ENCODE measurements at places on chromosomes 2 and 18. TPM values are rescaled to one million over a fixed set of nuclear protein-coding genes. Genes with fewer than 3 reads are reported as not detected.

DNA sequence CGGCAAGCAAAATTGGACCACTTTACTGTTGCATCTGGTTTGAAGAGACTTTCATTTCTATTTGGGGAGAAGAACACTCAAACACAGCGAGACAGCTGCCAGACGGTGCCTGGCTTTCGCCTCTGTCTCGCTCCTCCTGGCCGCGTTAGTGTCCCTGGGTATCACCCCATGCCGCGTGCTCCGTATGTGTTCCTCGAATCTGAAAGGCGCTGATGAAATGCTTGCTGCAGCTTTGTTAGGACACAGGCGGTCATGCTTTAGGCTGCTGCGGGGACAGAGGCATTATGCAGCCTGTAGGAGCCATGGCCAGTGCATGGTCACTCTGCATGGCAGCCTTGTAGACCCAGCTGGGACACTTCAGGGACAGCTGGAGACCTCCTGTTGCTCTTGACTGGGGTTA, 53.9 kb downstream of the LDLRAD4 start:
- no peak for DNase-seq

GRCh38 chr18:6731222-6731596, 1.7 kb downstream of the ARHGAP28 start:
- no peak for DNase-seq

- DNase-seq: no peak
Measured at GRCh38 chr2:236748801-236749200, 179.2 kb downstream of the ACKR3 start.

- DNase-seq: no peak
Measured at GRCh38 chr2:40343902-40344301, 108.0 kb downstream of the SLC8A1 start.

DNA sequence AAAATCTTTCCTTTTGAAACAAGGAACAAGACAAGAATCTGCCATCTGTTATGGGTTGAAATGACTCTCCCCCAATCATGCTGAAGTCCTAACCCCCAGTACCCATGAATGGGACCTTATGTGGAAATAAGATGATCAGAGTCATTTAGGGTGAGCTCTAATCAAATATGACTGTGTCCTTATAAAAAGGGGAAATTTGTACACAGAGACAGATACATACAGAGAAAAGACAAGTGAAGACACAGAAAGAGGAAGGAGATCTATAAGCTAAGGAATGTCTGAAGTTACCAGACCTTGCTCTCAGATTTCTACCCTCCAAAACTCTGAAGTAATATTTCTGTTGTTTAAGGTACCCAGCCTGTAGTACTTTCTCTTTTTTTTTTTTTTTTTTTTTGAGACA, 15.7 kb downstream of the TGFBRAP1 start:
- no peak for DNase-seq

GRCh38 chr2:95057535-95058370, 32.2 kb downstream of the MAL start:
- no peak for DNase-seq

GRCh38 chr18:48330016-48330991, 78.9 kb downstream of the ZBTB7C start:
- DNase-seq: no peak

GRCh38 chr2:186995092-186995491, 146.1 kb upstream of the ZSWIM2 start:
- no peak for DNase-seq

DNA sequence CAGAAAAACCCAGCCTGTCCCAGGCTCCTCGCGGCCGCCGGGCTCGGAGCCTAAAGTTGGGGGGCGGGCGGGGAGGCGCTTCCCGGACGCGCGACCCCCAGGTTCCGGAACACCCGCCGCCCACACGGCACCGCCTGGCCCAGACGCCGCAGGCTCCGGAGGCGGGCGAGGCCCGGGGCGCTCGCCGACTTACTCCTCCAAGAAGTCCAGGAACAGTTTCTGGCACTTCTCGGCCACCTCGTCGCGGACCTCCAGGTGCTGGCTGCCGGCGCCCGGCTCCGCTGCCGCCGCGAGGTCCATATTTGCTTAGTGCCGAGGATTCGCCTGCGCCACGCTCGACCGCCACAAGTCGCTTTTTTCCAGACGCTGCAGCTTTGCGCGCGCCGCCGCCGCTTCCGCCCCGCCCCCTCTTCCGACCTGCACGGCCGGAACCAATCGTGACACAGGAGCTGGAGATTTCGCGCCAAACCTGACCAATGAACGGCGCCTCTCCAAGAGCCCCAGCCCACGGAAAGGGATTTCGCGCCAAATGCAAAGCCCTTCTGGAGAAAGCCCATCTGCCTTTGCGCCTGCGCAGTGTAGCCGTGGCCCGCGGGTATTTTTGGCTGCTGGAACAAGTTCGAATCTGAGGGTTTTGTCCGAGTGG, at the start of gene MCM6:
MCM6 (minus strand) TSS at position 378 of the 646 bp plus-strand sequence; CDS start at position 300, 78 bp downstream.
- peak; percentile 98 for DNase-seq

DNA sequence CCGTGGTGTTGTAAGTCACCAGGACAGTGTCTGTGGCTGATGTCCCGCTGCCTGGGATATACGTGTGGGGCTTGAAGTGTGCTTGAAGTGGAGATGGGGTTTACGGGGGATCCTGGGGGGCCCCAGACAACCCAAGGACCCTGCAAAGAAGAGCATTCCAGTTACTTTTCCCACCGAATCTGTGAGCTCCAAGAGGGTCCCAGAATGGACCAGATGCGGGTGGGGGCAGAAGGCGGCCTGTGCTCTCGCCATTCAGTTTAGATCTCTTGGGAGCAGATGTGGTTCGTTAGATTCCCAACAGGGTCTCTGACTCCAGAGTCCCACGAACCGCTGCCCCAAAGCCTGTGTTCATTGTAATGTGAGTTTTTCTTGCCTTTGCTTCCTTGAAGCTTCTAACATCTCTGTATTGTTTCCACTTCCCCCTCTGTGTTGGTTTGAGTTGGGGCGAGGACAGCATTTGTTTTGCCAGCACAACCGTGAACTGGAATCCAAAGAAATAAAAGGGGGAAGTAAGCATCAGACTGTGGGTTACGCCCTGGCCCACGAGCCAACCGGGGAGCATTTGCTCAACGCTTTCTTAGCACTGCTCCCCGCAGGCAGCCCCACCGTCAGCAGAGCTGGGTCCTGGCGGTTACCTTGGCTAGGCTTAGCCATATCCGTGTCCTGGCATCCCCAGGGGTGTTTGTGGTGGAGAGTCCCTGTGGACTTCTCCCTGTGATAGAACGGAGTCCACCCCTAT, 92.1 kb downstream of the SH3BP4 start:
- no peak for DNase-seq

DNA sequence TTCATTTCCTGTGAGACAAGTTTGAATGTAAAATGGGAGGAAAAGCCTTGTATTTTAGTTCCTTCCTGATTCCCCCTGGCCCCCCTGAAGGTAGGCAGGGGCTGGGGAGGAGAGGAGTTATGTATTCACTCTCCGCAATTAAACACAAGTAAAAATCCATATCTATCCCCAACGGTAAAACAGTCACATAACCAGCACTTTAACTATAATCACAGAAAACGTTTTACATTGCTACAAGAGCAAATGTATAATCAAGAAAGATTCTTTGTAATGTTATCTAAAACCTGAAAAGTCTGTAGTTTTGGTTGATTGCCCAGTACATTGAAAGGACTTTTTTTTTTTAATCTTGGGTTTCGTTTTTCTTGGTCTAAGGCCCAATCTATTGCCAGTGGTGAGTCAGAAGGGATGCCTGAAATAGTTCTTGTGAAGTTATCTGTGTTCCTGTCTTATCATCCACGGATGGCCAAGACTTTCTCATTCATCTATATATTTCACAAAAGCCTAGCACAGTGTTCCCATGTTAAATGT, 34.5 kb upstream of the CCNYL1 start:
- DNase-seq: no peak

The SNED1 gene
- total RNA-seq: 1.5 TPM

The NPPC gene
- 0.41 TPM for total RNA-seq

The CD8B gene
- 0.64 TPM for total RNA-seq

The TNS1 gene
- 0.91 TPM for total RNA-seq

The C2orf66 gene
- total RNA-seq: 0.25 TPM

The B3GNT7 gene
- 0.05 TPM for total RNA-seq

The MXD1 gene
- 10.0 TPM for total RNA-seq

Data from activated T-helper 2 cell treated with anti-CD3 and anti-CD28 coated beads, Interferon-gamma antibody, Interleukin-2, Interleukin-4, amounts not matched to agents 10 μg/mL and 5 μg/mL and 100 μg/mL, durations not matched to agents 14 hours and 24 hours and 36 hours (primary cell).